ENCODE measurements at places on chromosomes 3 and 15.

DNA sequence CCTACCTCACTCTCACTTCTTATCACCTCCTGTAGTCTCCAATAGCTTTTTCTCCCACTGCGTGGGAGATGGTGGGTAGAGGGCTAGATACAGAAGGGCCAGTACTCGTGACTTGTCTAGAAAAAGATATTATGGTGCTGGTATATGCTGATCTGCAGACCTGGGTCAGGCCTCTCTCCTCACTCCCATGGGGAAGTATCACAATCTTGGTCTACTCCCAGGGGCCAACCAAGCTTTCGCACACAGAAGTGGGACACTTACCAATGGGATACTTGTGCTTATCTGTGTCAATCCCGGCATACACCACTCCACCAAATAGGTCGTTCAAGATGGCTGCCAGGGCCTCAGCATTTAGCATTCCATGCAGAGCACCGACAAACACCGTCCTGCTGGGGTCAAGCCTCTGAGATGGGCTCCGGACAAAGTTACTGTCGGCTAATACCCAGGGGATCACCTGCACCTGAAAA, 9.0 kb upstream of the RPS17 start:
- DNase-seq, result no peak

GRCh38 chr15:38389924-38390542, 63.9 kb upstream of the FAM98B start:
- peak; percentile 38 for DNase-seq

DNA sequence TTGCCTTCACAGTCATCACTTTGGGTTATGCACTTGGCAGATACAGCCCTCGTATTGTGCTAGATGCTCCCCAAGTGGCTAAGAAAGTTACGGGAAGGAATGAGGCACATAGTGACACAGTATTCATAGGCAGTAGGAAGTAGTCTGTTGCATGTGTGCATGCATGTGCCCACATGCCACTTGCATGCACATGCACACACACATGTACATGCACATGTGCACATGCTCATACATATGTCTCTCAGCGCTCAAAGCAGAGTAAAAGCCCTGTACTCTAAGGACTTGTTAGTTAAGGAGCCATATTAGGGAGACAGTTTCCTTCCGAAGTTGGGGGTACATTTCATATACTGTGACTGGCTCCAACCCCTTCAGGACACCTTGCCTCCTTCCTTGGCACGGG, 128.9 kb downstream of the CHCHD6 start:
- no peak for DNase-seq

- DNase-seq, result peak; percentile 58
Observed at GRCh38 chr15:93179072-93179471, 90.1 kb upstream of the RGMA start.

- DNase-seq, result no peak
Observed at GRCh38 chr3:35744419-35744818, 105.1 kb downstream of the ARPP21 start.

GRCh38 chr3:118447339-118447738, 587.3 kb downstream of the IGSF11 start:
- DNase-seq, result no peak

GRCh38 chr3:73601481-73601880, 23.3 kb downstream of the PDZRN3 start:
- DNase-seq, result no peak

- no peak for DNase-seq
Observed at GRCh38 chr15:89837134-89837829, 22.6 kb upstream of the ANPEP start.

- no peak for DNase-seq
Observed at GRCh38 chr3:9420850-9421549, 23.6 kb downstream of the SETD5 start.

- DNase-seq, result peak; percentile 24
Observed at GRCh38 chr3:197518881-197519421, 36.8 kb downstream of the BDH1 start.

- DNase-seq, result no peak
Observed at GRCh38 chr3:172247525-172248274, 200.6 kb downstream of the GHSR start.

DNA sequence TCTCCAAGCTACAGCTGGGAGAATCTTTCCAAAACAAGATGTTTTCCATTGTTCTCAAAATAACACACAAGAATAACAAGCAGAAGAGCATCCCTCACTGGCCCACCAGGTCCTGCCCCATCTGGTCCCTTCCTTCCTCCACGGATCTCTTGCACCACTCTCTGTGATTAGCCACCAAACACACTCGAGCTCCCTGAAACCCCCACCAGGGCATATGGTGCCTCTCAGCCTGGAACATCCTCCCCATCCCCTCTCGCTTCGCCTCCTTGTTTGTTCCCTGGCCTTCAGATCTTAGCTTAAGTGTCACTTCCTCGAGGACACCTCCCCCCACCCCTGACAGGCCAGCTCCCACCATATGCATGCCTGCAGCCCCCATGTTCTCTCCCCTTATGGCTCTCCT, 496.6 kb upstream of the PROK2 start:
- no peak for DNase-seq

DNA sequence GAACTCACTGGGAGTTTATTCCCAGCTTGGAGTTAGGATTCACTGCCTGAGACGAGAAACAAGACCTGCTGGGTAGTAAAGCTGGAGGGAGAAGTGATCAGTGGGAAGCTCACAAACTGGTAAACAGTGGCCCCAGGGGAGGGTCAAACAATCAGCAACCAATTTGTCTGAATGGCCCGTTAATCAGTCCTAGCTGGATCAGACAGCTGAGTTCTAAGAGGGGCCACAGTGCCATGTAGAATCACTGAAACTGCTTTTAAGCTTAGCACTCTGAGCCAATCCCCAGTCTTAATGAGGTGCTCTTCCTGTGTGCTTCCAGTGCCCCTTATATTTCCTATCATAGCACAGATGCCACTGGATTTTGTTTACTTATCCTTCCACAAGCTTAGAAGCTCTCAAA, 591.7 kb downstream of the RSL24D1 start:
- DNase-seq, result no peak

- no peak for DNase-seq
Observed at GRCh38 chr3:59469948-59470723, 420.3 kb upstream of the CFAP20DC start.

DNA sequence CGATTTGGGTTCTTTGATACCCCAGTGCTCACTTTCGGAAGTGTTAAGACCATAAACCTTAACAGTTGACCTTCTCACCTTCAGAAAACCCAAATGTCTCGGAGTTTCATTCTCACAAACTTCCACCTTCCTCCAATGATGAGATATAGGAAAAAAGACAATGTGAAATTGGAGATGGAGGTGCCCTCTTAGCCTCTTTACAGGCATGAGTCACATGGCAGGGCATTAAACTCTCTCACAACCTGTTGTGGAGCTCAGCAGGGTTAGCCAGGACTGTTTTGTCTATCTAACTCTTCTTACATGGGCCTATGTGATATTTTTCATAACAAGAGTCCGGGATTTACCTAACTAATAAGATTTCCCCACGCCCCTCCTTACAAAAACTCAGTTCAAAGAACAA, 10.7 kb downstream of the AGTR1 start:
- no peak for DNase-seq

GRCh38 chr3:6455031-6455430, 405.9 kb upstream of the GRM7 start:
- DNase-seq, result no peak

DNA sequence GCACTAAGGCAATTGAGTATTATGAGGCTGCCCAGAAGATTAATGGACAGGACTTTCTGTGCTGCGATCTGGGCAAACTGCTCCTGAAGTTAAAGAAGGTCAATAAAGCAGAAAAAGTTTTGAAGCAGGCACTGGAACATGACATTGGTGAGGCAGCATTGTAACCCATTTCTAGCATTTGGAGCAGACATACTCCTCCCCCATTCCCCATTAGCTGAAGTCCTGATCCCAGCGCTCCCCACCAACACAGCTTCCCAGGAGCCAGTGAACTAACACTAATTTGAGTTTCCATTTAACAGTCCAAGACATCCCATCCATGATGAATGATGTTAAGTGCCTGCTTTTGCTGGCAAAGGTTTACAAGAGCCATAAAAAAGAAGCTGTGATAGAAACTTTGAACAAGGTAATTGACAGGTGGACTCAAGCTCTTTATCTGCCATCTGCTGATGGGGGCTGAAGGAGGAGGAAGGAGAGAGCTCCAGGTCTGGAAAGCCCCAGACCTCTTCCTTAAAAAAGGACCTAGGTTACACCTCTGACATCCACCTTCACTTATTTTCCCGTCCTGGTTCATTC, 22.6 kb downstream of the CSRNP1 start:
- no peak for DNase-seq

- DNase-seq, result no peak
Observed at GRCh38 chr3:97235611-97236315, 421.4 kb downstream of the EPHA6 start.

DNA sequence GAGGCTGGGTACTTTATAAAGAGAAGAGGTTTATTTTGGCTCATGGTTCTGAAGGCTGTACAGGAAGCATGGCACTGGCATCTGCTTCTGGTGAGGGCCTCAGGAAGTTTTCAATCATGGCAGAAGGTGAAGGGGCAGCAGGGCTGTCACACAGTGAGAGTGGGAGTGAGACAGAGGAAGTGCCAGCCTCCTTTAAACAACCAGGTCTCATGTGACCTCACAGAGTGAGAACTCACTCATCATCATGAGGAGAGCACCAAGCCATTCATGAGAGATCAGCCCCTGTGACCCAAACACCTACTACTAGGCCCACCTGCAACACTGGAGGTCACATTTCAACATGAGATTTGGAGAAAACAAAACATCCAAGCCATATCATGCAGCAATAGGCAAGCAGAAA, 9.3 kb upstream of the RFTN1 start:
- DNase-seq, result no peak

GRCh38 chr15:89999676-90000185, 1.4 kb upstream of the ZNF710 start:
- DNase-seq, result no peak

- DNase-seq, result no peak
Observed at GRCh38 chr3:175737646-175738572, 878.8 kb downstream of the NAALADL2 start.

- DNase-seq, result no peak
Observed at GRCh38 chr3:126811530-126811929, 107.5 kb downstream of the CHCHD6 start.

DNA sequence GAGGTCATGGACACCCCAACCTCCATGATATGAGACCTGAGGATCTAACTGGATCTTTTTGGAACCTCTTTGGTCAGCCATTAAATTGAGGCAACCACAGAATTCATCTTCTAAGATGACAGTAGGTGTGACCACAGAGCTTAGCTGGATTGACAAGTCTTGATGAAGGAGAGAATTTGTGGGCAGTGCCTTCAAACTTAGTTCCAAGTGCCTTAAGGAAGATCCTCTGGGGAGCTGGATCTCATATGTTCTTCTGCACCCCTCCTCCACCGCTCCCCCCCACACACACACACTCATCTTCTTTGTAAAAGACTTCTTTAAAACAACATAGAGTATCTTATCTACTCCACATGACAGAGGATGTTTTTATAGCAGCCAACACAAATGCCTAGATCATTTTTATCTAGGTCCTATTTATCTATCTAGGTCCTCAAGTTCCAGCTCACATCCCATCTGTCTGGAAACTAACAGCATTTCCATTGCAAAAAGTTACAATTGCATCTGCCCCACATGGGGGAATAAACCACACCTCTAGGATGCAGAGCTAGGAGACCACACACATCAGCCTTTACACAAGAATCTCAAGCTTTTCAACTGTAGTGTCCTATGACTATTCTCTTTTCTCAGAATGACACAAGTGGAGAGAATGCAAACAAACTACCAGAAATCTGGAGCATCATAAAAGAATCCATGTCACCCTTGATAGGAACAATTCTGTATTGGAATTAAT, 37.4 kb downstream of the WWTR1 start:
- no peak for DNase-seq

DNA sequence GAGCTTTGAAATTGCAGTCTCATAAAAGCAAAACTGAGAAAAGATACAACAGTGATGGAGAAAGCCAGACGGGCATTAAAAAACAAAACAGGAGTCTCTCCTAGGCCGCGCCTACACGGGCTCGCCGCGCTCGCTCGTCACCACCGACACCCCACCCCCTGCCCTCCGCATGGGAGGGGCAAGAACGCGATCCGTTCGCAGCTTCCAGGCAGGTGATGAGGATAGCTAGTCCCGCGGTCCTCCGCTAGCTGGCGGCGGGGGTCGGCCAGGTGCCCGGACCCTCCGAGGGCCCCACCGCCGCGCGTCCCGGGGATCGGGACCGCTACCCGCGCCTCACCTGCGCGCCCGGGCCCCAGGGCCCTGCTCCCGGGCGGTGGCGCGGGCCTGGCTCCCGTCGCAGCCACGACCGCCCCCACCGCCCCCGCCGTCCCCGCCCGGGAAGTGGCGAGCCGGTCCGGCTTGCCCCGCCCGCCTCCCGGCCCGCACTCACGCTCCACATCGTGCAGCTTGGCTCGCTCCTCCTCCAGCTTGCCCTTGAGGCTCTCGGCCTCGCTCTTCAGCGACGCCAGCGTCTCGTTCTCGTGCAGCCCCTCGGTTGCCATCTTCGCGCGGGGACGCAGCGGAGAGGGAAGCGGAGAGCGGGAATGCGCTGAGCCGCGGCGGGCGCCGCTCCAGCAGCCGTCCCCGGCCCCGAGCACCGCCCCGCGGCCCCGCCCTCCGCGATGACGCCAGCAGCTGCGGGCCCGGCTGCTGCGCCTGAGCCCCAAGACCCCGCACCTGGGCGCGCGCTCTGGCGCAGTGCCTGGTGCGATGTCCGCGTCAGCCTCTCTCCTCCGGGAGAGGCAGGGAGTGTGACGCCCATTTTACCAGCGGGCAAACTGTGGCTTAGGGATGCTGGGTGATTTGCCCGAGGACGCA, 11.7 kb downstream of the GNB5 start:
- DNase-seq, result peak; percentile 88

DNA sequence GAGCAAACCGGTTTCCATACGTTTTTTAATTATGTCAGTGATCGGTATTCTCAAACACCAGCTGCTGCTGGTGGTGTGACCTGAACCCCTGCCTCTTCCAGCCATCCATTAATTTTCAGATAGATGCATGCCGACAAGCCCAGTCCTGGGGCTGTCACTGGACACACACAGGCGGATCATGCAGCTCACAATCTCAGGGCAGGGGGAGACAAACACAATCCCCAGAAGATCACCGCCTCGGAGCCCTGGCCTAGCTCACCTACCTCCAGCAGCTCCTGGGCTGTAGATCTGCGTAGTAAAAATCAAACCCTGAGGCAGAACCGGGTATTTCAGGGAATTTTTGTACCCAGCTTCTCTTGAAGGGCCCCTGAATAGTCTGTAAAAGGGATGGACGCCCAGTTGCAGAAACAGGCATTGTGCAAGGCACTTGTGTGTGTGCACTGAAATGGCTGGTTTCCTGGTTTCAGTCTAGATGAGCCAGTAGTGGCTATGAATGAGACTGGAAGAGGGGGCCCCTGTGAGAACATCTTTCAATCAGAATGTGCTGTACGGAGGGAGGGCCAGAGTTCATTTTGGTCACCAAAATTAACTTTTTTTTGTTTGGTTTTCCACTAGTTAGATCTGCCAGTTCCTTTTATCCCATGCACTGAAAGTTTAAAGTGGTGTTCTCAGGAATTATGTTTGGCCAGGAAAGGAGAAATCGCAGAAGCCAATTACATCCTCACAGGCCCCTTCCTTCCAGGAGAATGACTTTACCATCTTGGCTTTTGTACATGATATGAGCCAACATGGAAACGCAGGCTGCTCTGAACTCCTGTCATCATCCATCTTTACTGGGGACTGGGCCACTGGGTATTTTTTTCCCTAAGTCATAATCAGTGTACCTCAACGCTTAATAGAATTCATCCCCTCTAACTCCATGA, 55.0 kb upstream of the RPL32 start:
- DNase-seq, result no peak

Data from CD4-positive, alpha-beta T cell treated with Interferon alpha-2 for 1 hour (primary cell).